ENCODE measurements at places on chromosomes 11 and 22.

DNA sequence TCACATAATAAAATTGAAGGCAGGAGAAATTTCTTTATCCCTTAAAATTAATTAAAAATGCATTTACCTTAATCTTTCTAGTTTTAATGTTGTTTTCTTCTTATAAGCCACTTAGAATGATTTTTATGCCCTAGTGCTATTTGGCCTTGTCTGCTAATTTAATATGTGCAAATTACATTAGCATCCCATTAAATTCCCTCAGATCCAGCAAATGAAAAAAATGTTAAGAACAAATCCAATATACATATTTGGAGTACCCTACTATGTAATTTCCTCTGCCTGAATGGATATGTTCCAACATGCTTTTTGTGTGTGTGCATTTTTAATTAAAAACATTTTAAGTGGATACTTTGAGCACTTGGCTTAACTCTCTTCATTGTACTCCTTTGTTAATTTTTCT, 56.9 kb downstream of the TNRC6B start:
- DNase-seq = no peak

DNA sequence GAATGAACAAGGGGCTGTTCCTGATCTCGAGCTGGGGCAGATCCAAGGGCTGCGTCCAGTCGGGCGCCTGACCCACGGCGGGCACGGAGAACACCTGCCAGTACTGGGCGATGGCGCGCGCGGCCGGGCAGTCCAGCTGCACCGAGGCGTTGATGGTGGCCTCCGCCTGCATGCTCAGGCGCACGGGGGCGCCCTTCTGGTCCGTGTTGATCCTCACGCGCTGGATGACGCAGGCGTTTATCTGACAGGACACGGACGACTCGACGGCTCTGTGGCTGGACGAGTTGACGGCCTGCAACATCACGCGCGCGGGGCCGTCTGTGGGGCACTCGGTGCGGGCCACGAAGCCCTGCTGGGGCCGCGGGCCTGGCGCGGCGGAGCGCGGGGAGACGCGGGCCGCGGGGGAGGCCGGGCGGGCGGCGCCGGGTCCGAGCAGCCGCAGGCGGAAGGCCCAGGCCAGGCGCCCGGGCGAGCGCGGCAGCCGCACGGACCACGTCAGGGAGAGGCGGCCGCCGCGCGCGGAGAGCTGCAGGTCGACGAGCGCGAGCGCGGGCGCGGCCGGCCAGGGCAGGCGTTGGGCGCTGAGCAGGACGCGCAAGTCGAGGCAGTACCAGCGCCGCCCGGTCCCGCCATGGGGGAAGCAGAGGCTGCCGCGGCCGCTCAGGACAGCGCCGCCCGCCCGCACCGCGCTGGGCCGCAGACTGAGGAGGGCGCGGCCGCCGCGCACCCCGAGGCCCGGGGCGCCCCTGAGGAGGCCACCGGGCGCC, 511 bp downstream of the PKDREJ start:
- DNase-seq = no peak

DNA sequence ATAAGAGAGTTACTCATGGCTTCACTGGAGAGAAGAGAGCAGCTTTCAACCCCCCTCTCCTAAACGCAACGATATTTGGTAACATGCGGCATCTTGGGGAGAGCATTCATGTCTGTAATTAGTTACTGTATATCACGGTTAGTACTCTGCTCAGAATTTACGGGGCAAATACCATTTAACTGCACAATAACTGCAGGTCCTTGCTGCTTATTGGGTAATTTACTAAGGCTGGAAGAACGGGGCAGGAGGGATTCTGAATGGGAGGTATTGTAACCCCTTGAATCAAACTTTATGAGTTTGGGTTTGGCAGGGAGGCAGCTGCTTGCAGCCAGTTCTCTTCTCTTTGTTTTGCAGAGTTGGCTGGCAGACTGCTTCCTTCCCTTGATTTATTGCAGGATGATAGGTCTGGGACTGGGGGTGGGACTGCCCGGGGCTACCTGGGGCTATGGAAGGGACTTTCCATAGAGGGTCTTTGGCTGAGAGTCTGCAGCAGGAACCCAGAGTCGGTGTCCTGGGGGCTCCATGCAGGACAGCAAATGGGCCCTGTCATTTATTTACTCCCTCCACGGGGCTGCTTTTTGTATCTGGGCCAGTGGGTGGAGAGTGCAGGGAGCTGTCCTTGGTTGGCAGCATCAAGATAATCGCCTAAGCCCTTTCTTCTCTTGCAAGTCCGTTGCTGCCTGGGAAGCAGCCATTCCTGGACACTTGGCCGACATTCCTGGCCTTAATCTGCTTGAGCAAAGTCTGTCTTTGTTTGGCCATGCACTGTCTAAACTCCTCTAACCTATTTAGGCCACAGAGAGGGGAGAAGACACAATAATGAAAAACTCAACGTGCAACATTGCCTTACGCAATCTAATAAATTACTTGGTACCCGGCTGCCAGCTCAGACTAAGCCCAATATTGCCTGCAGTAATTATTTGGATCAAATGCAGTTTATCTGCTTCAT, 188.9 kb downstream of the ST3GAL4 start:
- DNase-seq = no peak

DNA sequence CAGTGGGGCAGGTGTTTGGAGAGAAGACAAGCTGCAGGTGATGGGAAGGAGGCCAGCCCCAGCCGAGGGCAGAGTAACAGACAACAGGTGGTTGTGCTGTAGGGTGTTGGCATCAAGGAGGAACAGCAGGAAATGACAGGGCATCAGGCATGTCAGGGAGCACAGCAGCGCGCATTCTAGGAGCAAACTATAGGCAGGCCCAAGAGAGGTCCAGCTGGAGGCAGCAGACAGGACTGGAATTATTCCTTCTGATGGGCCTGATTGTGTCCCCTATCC, 13.6 kb downstream of the ADM start:
- no peak for DNase-seq

DNA sequence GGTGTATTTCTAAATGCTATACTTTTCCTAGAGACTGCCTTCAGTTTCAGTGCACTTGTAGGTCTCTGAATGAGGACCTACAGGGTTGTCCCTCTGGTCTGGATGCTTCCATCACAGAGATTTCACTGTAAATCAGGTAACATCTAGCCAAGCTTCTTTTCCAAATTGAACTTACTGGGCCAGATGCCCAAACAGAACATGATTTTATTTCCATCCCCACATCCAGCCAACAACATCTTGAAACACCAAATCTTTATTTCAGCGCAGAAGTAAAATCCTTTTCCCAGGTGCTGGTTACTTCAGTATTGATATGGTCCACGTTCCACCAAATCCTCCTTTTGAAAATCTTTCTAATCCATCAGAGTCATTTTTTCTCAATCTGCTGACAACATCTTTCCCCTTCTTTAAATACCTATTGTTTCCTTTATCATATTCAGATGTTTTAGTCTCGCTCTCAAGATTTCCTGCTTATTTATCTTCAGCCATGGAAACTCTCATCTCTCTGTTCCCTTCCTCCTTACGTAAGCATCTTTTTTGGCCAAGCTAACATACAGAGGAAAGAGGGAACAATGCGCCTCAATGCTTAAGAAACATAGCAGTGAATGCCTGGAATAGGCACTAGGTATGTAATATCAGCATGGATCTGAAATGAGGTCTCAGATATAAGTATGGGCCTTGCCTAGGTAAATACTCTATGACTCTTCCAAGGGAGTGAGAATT, 201.2 kb upstream of the MTNR1B start:
- no peak for DNase-seq

DNA sequence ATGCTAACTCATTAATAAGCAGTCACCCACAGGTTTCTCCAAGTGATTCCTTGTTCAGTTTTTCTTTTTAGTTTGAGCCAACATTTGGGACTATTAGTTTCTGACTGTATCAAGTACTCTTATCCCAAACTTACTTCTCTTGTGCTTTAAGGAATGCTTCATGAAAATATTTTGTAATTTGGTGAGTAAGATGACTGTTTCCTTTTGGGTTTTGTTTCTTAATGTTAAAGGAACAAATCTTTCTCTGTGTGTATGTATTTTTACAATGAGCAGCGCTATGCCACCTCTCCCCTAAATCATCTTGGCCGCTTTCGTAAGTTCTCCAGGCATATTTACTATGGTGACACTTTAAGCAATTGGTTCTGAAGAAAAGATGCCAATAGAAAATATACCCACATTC, 72.4 kb downstream of the LDLRAD3 start:
- DNase-seq = no peak

- no peak for DNase-seq
Measured at GRCh38 chr11:85628771-85629341, 463 bp downstream of the TMEM126B start.

DNA sequence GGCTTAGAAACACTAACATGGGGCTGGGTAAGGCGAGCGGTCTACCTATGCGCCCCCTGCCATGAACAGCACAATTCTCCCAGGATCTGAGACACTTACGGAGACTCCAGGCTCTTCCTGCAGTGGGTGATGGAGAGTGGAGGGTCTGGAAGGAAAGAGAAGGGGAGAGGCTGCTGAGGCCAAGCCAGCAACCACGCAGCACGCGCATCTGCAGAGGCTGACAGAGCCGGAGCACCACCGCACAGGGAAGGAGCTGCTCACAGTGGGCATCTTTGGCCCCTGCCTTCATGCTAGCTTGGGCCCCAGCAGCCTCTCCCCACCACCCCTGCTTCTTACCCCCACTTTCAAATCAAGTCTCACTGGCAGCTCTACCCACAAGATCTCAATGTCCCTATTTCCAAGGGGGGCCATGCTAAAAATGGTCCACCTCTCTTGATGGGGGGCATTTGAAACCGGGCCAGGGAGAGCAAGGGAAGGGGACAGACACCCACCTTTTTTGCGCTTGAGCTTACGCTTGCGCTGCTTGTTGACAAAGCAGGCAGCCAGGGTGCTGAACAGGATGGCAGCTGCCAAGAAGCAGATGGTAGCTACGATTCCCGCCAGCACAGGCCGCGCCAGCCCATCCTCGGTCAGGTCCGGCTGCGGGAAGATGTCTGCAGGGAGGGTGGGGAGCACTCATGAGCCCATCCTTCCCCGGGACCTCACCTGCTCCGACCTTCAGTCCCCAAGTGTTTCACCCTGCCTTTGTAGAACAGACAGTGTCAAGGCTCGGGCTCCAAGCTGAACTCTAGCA, 34.5 kb downstream of the IGSF9B start:
- no peak for DNase-seq

DNA sequence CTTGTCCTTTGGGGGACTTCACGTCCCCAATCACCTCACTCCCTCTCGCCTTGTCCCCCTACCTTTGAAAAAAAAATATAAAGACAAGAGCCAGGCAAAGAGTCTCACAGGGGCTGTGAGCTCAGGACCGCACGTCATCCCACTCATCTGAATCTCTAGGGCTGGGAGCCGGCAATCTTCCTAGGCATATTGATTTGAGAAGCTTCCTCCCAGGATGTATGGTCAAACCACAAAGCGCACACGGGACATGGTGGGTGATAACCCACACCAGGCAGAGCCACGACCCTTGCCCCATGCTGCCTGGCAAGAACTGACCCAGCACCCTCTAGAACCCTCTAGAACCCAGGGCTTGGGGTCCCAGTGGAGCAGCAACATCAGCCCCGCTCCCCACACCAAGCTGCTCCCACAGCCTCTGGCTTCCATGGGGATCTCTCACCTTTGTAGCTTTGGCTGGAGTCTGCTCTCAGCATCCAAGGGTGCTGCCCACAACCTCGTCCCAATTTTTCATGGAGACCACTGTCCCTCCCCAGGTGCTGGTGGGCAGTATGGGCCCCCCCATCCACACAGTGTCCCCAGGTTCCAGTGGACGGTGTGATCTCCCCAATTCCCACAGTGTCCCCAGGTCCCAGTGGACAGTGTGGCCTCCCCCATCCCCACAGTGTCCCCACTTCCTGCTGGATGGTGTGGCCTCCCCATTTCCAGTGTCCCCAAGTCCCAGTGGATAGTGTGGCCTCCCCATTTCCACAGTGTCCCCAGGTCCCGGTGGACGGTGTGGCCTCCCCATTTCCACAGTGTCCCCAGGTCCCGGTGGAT, 85.2 kb upstream of the FGF3 start:
- no peak for DNase-seq

DNA sequence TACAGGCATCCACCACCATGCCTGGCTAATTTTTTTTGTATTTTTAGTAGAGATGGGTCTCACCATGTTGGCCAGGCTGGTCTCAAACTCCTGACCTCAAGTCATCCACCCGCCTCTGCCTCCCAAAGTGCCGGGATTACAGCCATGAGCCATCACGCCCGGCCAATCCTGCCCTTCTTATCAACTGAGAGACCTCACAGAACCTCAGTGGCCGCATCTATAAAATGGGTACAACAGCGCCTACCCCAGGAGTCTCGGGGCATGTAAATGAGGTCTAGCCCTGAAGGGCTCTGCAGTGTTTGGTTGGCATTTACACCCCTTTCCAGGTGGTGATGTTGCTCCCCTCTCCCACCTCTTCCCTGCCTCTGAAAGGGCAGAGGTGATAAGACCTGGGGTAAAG, 11.7 kb downstream of the SYNGR1 start:
- no peak for DNase-seq

GRCh38 chr22:24510637-24511625, 15.8 kb downstream of the UPB1 start:
- DNase-seq = no peak

DNA sequence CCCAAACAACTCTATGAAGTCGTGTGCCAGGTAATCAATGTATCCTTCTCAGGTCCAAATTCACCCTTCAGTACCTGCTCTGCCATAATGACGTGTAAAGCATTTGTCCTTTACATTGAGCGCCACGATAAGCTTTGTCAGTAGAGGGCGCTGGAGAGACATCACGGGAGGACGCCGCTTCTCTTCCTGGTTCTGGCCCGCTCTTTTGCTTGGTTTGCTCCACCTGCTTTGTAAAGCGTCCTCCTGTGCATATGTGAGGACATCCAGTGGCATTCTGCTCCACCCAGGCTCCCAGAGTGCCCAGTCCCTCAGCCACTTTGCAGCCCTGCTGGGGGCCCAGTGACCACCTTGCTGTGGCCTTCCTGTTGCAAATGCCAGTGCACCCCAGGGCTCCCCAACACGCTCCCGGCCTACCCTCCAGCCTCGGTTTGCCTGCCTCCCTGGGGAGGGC, 61.1 kb downstream of the WT1 start:
- no peak for DNase-seq

Data from activated T-cell treated with anti-CD3 and anti-CD28 coated beads for 1 hour (primary cell).